Calu3 (cell line): ENCODE measurements at places on chromosomes 12 and 14. TPM values are rescaled to one million over a fixed set of nuclear protein-coding genes. Genes with fewer than 3 reads are reported as not detected.

PARP2 gene
- total RNA-seq: 28.6 and 30.5 TPM in 2 replicates

FAM186B gene
- 0.29 and 0.47 TPM in 2 replicates for total RNA-seq

TCTN2 gene
- total RNA-seq: 9.0 and 11.5 TPM in 2 replicates

PHLDA1 gene
- total RNA-seq: 143 and 151 TPM in 2 replicates

FAM90A1 gene
- 0.50 and 0.61 TPM in 2 replicates for total RNA-seq

TSPAN8 gene
- total RNA-seq: 289 and 384 TPM in 2 replicates

SPIC gene
- total RNA-seq: not detected in 2 replicates

COA8 gene
- total RNA-seq: 29.1 and 37.2 TPM in 2 replicates

DNA sequence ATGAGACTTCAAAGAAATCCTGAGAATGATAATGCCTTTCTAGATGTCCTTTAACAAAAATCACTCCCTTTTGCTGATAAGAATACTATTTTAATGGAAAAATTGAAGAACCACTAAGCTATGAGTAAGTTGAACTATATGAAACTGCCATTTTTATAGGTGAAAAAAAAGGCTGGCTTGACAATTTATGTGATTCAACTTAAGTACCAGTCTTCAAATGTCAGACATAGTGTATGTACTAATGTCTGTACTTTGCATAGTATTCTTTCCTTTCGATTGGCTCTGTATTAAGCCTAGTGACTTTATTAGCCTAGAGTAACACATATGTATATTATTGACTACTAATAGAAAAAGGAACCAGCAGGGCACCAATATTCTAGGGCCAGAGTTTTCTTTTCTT, 11.9 kb downstream of the HEATR5A start:
- H3K4me3 ChIP-seq: no peak overlapping the region
- H3K27me3 ChIP-seq: no peaks in the 10 kb centered on the region
- no peak for DNase-seq
- no peaks in the 10 kb centered on the region for H3K36me3 ChIP-seq
- no peaks in the 10 kb centered on the region for H3K4me1 ChIP-seq

DNA sequence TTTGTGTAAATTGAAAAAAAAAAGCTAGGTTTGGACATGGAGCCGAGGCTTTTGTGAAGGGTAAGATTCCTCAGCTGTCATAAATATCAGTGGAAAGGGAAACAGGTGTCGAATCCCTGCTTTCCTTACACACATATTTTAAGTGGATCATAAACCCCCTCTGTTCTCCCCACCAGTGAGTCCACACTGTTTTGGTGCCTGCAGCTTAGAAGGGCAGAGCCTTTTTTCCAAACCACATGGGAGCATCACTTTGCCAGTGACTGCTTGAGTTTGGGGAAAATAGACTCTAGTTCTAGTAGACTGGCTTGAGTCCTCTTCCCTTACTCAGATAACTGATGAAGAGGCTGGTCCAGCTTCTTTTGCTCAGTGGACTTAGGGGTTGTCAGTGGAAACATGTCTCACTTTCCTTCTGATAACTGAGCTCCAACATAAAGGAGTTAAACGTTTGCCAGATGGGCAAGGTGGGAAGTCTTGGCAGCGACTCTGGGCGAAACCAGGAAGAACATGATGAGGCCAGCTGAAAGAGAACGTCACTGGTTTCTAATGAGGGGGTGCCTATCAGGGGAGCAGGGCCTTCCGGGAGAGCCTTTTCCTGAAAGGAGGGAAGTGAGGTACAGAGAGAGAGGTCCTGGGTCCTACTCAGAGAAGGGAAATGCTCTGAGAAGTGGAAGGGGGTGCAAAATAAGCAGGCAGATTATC, 168.1 kb upstream of the PARP11 start:
- H3K36me3 ChIP-seq: no peaks in the 10 kb centered on the region
- no peaks in the 10 kb centered on the region for H3K4me1 ChIP-seq
- H3K27ac ChIP-seq: no peak overlapping the region
- H3K4me3 ChIP-seq: no peak overlapping the region
- H3K27me3 ChIP-seq: peaks cover 98% of the 10 kb centered on the region

GRCh38 chr12:4273652-4274395, at the start of gene CCND2:
CCND2 (plus strand) TSS chr12:4273762; CDS start chr12:4274041, 279 bp downstream.
- peak; percentile 27 for DNase-seq
- peaks cover 34% of the 10 kb centered on the region for H3K4me1 ChIP-seq
- peak within 1 kb of the TSS; percentile 27 for H3K27ac ChIP-seq
- peak within 1 kb of the TSS; percentile 83 for H3K4me3 ChIP-seq

GRCh38 chr14:99517643-99518381, 36.6 kb downstream of the CCNK start:
- no peak for DNase-seq
- no peak overlapping the region for H3K27ac ChIP-seq
- peaks cover 12% of the 10 kb centered on the region for H3K36me3 ChIP-seq
- H3K27me3 ChIP-seq: no peaks in the 10 kb centered on the region
- no peak overlapping the region for H3K4me3 ChIP-seq

- H3K27ac ChIP-seq: no peak within 1 kb of the TSS
- no peak within 1 kb of the TSS for H3K4me3 ChIP-seq
- DNase-seq: no peak
- H3K4me1 ChIP-seq: no peaks in the 10 kb centered on the region
These were observed at the start of gene NAV3 for GRCh38 chr12:77830583-77831351. NAV3 (plus strand) TSS chr12:77830894; CDS start chr12:77831462, 568 bp downstream.

- H3K4me3 ChIP-seq: no peak overlapping the region
- H3K27me3 ChIP-seq: no peaks in the 10 kb centered on the region
- no peaks in the 10 kb centered on the region for H3K36me3 ChIP-seq
- DNase-seq: no peak
- peaks cover 17% of the 10 kb centered on the region for H3K4me1 ChIP-seq
- no peak overlapping the region for H3K27ac ChIP-seq
These were observed 181.3 kb downstream of the CCDC59 start for GRCh38 chr12:82176761-82177490.

- no peak overlapping the region for H3K4me3 ChIP-seq
- DNase-seq: no peak
- H3K27ac ChIP-seq: no peak overlapping the region
- no peaks in the 10 kb centered on the region for H3K27me3 ChIP-seq
- no peaks in the 10 kb centered on the region for H3K36me3 ChIP-seq
These were observed 39.9 kb upstream of the EGLN3 start for GRCh38 chr14:33990790-33991189.

- H3K4me1 ChIP-seq: peaks cover 7% of the 10 kb centered on the region
- no peak overlapping the region for H3K27ac ChIP-seq
- H3K27me3 ChIP-seq: no peaks in the 10 kb centered on the region
- H3K36me3 ChIP-seq: no peaks in the 10 kb centered on the region
- no peak for DNase-seq
These were observed 1.2 kb downstream of the KCNK10 start for GRCh38 chr14:88321692-88322503.

GRCh38 chr14:49733836-49734235, 34.1 kb upstream of the KLHDC2 start:
- H3K4me1 ChIP-seq: no peaks in the 10 kb centered on the region
- DNase-seq: no peak
- peaks cover 4% of the 10 kb centered on the region for H3K36me3 ChIP-seq
- H3K27ac ChIP-seq: no peak overlapping the region
- no peak overlapping the region for H3K4me3 ChIP-seq

DNA sequence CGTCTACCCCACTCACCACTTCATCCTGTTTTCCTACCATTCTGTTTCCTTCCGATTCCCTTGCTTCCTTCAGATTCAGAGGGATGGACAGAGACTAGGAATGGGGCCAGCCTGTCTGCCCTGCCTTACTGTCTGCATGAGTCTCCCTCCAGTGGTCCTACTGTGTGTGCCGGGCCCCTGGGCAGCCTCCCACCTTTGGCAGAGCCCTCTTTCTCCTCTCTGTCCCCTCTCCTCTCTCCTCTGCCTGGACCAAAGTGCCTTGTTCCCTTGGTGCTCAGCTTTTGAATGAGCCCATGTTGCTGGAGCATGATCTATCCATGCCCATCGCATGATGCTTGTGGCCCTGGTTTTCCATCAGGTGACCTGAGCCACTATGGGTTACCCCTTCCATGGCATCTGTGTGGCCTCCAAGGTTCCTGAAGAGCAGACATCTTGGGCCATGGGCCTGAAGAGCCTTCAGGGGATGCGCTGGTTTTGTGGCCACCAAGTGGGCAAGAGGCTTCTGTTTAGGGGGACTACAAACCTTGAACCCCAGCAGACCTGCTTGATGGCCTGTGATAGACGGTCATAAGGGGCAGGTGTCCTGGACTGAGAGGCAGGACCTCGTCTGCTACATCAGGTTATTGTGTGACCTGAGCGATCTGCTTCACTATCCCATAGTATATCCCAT, 54.2 kb upstream of the BCL11B start:
- H3K27ac ChIP-seq: no peak overlapping the region
- no peak for DNase-seq
- peaks cover 9% of the 10 kb centered on the region for H3K4me1 ChIP-seq
- H3K27me3 ChIP-seq: peaks cover 38% of the 10 kb centered on the region
- H3K4me3 ChIP-seq: no peak overlapping the region
- H3K36me3 ChIP-seq: no peaks in the 10 kb centered on the region

DNA sequence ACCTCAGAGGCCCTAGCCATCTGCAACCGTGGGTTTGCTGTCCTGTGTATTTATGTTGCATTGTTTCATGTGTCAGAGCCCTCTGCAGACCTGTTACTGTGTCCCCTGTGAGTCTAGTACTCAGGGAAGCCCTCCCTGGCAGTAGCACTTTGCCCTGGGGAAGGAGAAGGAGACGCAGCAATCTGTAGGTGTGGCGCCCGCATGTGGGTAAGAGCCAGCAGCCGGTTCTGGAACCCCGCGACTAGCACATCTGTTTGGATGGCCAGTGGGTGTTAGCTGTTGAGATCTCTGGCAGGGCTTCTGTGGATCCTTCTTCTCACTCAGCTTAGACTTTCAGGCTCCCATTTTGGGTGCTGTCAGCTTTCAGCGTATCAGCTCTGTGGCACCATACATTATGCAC, 57.0 kb downstream of the TECPR2 start:
- H3K4me1 ChIP-seq: no peaks in the 10 kb centered on the region
- H3K27me3 ChIP-seq: no peaks in the 10 kb centered on the region
- H3K4me3 ChIP-seq: no peak overlapping the region

- no peak overlapping the region for H3K4me3 ChIP-seq
- no peak overlapping the region for H3K27ac ChIP-seq
These were observed 252.9 kb downstream of the PRKD1 start for GRCh38 chr14:29674566-29675285.

- H3K4me3 ChIP-seq: no peak overlapping the region
- no peaks in the 10 kb centered on the region for H3K36me3 ChIP-seq
- H3K27ac ChIP-seq: no peak overlapping the region
- no peaks in the 10 kb centered on the region for H3K27me3 ChIP-seq
- DNase-seq: no peak
These were observed 522.5 kb downstream of the VRK1 start for GRCh38 chr14:97319691-97320090.

GRCh38 chr12:131076296-131076695, 122.6 kb downstream of the ADGRD1 start:
- no peak overlapping the region for H3K27ac ChIP-seq
- no peaks in the 10 kb centered on the region for H3K36me3 ChIP-seq
- H3K4me3 ChIP-seq: no peak overlapping the region
- peaks cover 40% of the 10 kb centered on the region for H3K27me3 ChIP-seq

DNA sequence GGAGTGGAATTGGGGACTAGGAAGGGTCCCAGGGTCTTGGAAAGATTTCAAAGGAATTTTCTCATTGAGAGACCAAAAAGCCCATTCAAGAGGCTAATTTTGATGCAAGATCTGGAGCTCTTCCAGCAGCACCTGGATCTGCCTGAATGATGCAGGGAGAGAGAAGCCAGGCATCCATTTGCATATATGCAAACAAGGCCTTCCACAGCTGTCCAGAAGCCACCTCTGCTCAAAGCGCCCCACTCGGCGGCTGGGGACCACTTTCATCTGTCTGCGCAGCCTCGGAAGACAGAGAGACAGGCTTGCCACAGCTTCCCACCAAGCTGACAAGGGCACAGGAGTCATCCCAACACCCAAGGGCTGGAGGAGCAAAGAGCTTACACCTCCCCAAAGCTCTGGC, 295.6 kb downstream of the DPF3 start:
- DNase-seq: no peak
- no peaks in the 10 kb centered on the region for H3K36me3 ChIP-seq
- peaks cover 67% of the 10 kb centered on the region for H3K27me3 ChIP-seq
- no peak overlapping the region for H3K4me3 ChIP-seq

- H3K36me3 ChIP-seq: no peaks in the 10 kb centered on the region
- H3K4me1 ChIP-seq: no peaks in the 10 kb centered on the region
- no peak for DNase-seq
- H3K4me3 ChIP-seq: no peak overlapping the region
These were observed 105.8 kb downstream of the ZNF664 start for GRCh38 chr12:124078800-124079199.

DNA sequence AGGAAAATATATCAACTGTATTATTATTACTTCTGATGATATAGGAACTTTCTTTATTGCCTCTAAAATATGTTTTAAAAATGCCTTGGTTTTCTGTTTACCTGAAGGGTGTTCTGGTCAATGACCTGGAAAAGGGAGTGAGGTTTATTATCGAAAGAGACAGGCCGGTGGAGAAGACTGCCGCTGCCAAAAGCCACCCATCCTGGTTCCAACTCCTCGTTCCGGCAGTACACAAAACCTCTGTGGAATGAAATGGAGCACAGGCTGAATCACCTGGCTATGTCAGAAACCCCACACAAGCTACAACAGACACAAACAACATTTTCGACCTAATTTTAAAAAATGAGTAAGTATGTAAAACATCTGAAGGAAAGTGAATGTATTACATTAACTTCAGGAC, 73.6 kb downstream of the HECTD4 start:
- peaks cover 4% of the 10 kb centered on the region for H3K36me3 ChIP-seq
- no peak overlapping the region for H3K4me3 ChIP-seq
- H3K4me1 ChIP-seq: peaks cover 8% of the 10 kb centered on the region
- no peak for DNase-seq
- no peaks in the 10 kb centered on the region for H3K27me3 ChIP-seq
